Kidney (tissue), 22 donors: ENCODE measurements at places on chromosomes 13 and 19. TPM values are rescaled to one million over a fixed set of nuclear protein-coding genes. Genes with fewer than 3 reads are reported as not detected.

GRCh38 chr13:38530492-38530891 is 156.4 kb upstream of the FREM2 start:
- no peaks in the 10 kb centered on the region for H3K27me3 ChIP-seq
- H3K36me3 ChIP-seq: no peaks in the 10 kb centered on the region
- H3K4me3 ChIP-seq: no peak overlapping the region
- no peak overlapping the region for H3K27ac ChIP-seq

DNA sequence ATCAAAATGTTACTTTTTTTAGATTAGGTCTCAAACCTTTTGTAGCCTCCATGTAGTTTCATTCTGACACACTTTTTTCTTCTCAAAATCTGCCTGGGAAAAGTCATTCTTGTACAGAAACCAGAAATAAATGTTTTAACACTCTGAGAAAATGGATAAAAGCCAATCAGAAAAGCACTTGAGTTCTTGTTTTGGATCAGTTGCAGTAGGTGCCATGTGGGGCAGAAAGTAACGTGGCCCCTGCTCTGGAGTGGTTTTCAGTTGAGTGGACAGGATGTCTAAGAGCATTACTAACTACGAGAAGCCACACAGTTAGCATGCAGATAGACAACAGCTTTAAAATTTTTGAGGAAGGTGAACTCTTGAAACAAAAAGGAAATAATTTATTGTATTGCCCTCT is 19.1 kb downstream of the GPR183 start:
- H3K27ac ChIP-seq: no peak overlapping the region
- H3K36me3 ChIP-seq: no peaks in the 10 kb centered on the region
- H3K27me3 ChIP-seq: no peaks in the 10 kb centered on the region
- DNase-seq: no peak
- H3K4me3 ChIP-seq: no peak overlapping the region
- no peaks in the 10 kb centered on the region for H3K4me1 ChIP-seq

DNA sequence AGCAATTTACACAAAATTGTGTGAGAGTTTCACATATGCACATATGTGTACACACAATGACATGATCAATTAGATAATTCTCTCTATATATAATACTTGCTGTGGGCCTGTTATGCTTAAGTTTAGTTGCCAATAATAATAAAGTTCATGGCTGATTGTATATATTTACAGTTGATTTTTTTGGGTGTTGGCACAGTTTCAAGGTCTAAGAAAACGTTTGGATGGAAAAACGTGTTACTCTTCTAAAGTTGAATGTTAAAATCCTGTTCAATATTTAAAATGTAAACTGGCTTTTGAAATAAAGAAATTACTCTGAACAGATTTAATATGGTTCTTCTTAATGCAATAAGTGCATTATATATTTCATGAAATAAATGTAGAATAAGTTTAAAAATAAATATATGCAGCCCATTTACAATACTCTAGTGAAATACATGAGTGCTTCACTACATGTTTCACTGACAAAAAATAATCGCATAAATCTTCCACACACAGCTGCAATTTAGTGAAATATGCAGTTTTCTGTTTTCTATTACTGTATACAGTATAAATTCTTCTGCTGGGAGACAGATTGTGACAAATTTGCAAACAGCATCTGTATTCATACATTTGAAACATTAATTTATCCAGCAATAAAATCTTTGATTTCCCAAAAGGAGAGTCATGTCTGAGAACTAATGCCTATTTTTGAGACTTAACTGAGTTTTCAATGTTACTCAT is 586.9 kb upstream of the KLHL1 start:
- no peak overlapping the region for H3K27ac ChIP-seq
- no peaks in the 10 kb centered on the region for H3K27me3 ChIP-seq
- no peaks in the 10 kb centered on the region for H3K4me1 ChIP-seq

The CCDC70 gene
- not detected for total RNA-seq
